ENCODE measurements at places on chromosomes 16 and 17.
A peak's percentile ranks its signal among the peaks of the same experiment; 100 is the strongest.

- DNase-seq, result no peak
Measured at GRCh38 chr17:60602385-60602742, 2.4 kb downstream of the PPM1D start.

- DNase-seq, result no peak
Measured at GRCh38 chr16:14193316-14193871, 122.3 kb downstream of the MRTFB start.

- no peak for DNase-seq
Measured at GRCh38 chr16:1642753-1643152, 30.6 kb downstream of the CRAMP1 start.

DNA sequence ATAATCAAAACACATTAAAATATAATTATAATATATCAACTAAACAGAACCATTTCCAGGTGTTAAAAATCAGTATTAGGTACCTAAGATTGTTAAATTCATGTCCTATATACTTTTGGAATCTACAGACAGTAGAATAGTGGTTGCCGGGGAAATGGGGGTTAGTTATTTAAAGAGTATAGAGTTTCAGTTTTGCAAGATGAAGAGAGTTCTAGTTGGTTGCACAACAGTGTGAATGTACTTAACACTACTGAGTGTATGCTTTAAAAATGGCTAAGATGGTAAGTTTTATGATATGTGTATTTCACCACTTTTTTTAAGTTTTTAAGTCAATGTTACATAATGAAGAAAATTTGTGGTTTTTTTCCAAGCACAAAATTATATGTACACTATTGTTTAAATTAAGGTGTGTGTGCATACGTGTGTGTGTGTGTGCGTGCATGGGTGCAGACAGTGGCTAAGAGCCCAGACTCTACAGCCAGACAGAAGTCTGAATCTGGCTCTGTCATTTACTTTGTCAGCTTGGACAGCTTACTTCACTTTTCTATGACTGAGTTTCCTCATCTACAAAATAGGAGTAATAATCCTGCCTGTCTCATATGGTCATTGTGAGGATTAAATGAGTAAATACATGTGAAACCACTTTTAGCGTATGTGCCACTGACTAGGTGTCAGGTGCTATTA, 25.3 kb upstream of the PHAF1 start:
- DNase-seq, result no peak

- DNase-seq, result no peak
Measured at GRCh38 chr17:18261146-18261515, 669 bp downstream of the MIEF2 start.

DNA sequence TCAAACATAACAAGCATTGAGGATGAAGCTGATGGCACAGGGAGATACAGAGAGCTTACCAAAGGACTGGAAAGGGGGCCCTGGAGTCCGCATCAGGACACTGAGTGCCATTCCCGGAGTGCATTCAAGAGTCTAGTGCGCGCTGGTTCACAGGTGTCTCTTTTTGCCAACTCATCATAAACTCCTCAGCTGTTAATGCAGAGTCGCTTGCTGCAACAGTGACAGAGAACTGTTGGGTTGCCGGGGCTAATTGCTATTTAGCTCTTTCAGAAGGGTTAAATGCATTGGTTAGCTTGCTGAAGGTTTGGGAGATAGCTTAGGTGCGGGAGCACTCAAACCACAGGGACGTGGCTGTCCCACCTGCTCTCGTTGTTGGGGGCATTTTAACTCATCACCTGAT, 1091.6 kb upstream of the EEF2KMT start:
- no peak for DNase-seq

DNA sequence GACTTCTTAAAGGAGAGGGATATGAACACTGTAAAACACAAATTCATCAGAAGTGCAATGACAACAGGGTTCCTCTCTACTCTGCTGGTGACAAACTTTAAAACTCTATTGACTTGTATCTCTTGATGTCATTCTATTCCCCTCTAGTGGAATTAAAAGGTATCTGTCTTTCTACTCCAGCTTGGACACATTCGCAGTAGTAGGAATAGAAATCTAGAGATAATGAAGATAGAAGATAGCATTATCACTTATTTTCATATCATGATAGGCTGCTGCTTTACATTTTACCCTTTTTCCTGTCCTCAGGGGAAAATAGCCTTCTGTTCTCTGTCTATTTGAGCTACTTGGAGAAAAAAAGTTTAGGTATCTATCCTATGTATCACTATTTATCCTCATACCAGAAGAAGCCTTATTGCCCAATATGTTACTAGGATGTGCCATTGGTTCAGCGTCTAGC, 209.6 kb upstream of the CACNG5 start:
- DNase-seq, result peak; percentile 10

GRCh38 chr16:3694051-3694450, 23.3 kb downstream of the TRAP1 start:
- DNase-seq, result no peak

- DNase-seq, result no peak
Measured at GRCh38 chr16:83588070-83588469, 219.7 kb upstream of the HSBP1 start.

- no peak for DNase-seq
Measured at GRCh38 chr16:88284626-88285513, 97.9 kb upstream of the ZNF469 start.

DNA sequence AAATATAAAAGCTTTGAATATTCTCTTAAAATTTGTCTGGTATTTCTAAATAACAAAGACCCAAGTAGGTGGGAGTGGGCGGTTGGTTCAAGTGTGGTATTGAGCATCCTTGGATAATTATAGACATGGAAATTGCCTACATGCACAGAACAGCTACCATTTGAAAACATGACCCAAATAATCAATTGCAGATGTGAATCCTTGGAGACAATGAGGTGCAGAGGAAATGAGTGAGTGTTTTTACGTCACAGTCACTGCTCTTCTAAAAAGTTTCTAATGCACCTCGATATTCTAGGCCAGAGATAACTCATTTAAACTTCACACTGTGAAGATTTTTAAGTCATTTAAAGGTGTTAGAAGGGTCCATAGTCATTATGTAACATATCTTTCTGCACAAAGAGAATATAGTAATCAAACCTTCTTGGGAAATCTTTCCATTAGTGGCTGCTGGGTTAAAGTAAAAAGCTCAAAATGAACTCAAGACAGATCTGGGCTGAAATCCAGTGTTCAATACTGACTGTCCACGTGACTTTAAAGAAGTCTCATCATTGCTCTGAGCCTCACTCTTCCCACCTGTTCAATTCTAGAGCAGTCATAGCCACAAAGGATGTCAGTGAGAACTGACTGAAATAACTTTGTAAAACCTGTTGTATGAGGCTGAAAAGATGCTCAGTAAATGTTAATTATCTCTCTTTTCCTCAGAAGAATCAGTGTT, 144.5 kb downstream of the CDH11 start:
- DNase-seq, result no peak

Measured in CD4-positive, alpha-beta T cell treated with Interferon alpha-2 for 1 hour (primary cell).